ENCODE measurements at places on chromosomes 7 and 10. TPM values are rescaled to one million over a fixed set of nuclear protein-coding genes. Genes with fewer than 3 reads are reported as not detected.

Gene POLR2J2
- 16.4 TPM for total RNA-seq

Gene SPAG6
- not detected for total RNA-seq

Gene MOGAT3
- total RNA-seq = not detected

Gene OR9A2
- total RNA-seq = not detected

Gene YAE1
- total RNA-seq = 22.3 TPM

Gene TEX47
- not detected for total RNA-seq

Gene CYP26A1
- total RNA-seq = 2.2 TPM

Gene GIMAP7
- not detected for total RNA-seq

- no peak for DNase-seq
Observed at GRCh38 chr7:24797270-24797669, 40.0 kb upstream of the GSDME start.

DNA sequence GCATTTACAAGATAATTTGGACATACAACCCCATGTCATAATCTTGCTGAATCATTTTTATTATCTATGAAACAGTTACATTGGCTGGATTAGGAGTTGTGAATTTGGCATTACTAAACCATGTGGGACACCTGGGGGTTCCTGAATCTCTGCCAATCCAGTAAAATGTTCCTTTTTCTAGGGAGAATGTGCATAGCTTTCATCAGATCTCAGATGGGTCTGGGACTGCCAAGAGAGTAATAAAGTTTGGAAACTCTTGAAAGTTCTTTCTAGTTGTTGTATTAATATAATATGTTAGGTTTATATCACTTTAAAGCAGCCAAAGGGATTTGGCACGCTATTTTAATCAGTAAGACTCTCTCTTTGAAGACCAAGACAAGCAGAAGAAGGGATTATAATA lies 62.7 kb downstream of the SEMA3E start:
- DNase-seq = no peak

- no peak for DNase-seq
Observed at GRCh38 chr10:33117816-33118215, 159.8 kb upstream of the ITGB1 start.

DNA sequence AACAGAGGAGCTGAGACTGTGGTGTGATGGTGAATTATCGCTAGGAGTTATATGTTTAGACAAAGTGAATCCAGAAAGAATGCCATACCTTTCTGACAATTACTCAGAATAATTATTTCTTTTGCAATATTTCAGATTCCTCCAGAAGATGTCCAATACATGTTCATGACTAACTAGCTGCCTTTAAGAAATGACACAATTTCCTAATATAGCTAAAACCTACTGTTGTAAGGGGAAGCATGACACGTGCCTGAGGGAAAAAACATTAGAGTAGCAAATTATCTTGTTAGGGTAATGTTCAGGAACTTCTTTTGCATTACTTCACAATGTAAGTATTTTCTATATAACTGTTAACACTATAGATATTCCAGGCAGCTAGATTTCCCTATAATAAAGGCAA lies 150.3 kb downstream of the COL28A1 start:
- peak; percentile 46 for DNase-seq

DNA sequence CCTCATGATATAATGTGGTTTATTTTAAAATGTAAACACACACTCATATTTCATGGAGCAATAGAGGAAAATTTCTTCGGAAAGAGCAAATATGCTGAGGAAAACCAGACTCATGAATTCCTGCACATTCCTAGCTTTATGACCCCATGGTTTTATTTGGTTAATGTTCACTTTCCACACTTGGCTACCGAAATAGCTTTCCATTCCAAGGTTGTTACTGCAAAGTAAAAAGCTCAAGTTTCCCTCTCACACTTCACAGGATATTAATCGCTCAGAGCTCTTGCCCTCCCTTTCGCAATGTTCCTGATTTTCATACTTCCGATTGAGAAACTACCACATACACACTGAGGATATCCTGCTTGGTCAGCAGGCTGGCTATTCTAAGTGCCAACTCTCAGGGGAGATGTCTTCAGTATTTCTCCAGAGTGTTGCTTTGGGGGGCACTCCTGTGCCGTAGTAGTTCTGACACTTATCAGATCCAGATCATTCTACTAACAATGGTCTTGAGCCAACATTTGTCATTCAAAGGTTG lies 77.5 kb upstream of the STEAP1B start:
- peak; percentile 54 for DNase-seq

GRCh38 chr7:97018126-97018601 lies 6.5 kb downstream of the DLX5 start:
- no peak for DNase-seq

DNA sequence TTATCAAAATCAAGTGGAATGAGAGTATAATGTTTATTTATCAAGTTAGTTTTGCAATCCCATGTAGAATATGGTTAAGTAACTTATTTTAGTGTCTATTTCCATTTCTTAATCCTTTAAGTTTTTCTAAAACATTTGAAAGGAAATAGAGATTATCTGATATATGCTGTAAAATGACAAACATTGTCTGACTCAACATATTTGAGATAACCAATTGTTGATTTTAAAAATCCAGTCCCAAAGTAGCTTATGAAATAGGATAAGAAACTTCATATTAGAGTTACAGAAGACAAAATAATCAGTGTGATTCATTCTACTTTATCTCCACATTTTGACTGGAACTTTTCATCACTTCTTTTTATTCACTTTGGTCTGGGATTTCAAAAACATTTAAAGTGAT lies 38.7 kb upstream of the CDK1 start:
- DNase-seq = no peak

DNA sequence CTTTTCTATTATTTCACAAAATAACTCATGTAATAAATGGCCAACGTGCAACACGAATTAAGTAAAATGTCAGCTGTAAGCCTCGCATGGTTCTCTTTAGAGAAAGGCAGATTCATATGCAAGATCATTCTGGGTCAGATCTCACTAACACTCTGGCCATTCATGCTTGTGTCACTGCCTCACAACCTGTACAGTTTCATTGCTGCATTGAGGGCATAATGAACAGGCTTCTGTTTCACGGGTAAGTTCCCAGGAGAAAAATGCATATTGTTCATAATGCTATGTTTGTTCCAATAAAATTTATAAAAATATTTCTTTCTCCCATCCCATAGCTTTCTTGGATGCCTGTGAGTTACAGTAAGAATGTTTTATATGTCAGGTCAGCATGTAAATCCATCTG lies 734.0 kb upstream of the ANKRD30A start:
- DNase-seq = no peak

DNA sequence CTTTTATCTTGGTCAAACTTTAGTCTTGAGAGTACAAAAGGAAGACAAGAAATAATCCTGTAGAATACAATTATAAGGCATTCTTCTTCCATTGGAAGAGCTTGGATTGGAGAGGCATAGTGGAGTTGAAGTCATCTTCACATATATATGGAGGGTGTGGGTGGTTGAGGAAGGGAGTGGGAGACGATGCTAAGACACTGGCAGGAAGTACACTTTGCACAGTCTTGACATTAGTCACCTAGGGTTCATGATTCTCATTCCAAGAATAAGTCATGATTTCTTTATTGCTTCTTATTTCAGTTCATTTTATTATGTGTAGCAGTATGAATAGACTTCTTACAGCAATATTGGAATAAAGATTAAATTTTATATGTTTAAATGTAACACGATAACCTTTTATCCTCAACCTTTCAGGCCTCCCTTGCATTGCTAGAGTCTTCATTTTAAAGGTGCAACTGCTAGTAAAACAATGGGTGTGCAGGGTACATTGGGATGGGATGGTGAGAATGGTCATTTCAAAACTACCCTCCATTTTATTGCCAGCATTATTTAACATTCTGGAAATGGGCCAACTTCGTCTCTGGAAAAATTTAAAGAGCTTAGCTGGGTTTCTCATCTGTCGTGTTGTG lies 12.3 kb upstream of the SLC26A3 start:
- DNase-seq = no peak

DNA sequence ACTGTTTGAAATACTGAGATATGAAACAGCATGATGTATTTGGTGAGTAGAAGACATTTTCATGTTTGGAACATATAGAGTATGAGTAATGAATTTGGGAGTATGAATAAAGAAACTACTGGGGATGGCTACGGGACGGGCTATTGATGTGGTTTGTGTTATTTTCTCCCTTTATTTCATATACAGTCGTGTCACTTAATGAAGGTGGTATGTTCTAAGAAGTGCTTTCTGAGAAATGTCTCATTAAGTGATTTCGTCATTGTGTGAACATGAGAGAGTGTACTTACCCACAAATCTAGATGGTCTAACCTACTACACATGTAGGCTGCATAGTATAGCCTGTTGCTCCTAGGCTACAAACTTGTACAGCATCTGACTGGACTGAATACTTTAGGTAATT lies 106.3 kb downstream of the CCNY start:
- DNase-seq = no peak
